ENCODE measurements at places on chromosomes 5 and 9. TPM values are rescaled to one million over a fixed set of nuclear protein-coding genes. Genes with fewer than 3 reads are reported as not detected.

DNA sequence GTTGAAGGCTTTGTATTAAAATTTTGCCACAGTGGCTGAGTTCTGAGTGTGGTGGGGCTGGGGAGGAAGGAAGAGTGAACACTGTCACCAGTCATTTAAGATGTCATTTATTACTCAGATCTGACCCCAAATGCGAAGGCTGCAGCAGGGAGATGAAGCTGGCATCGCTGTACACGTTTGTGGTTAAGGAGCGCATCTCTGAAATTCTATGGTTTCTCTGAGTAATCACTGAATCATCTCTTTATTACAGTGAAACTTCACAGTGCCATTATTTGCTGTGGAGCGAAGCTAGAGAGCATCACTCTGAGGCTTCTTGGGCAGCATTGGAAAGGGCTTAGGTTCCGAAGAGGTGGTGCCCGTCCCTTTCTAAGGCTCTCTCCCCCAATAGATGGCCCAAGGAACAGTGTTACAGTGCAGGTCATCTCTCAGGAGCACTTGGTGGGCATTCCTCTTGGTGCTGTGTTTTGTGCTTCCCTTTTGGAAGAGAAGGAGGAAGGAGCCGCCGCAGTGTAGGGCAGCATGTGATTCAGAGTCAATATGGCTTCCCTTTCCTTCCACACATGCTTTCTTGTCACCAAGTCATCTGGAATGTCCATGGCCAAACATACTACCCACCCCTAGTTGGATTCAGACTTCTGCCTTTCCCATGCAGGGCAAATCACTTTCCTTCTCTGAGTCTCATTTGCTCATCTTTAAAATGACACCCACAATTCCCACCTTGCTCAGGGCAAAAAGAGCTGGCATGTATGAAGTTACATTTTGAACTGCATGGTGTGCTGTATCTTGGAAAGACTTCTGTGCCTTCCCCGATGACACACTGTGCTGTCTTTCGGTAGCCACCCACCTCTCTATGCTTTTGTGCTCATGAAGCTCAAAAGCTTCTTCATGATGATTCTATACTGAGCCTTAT, 9.3 kb upstream of the TEX48 start:
- peak; percentile 91 for DNase-seq

DNA sequence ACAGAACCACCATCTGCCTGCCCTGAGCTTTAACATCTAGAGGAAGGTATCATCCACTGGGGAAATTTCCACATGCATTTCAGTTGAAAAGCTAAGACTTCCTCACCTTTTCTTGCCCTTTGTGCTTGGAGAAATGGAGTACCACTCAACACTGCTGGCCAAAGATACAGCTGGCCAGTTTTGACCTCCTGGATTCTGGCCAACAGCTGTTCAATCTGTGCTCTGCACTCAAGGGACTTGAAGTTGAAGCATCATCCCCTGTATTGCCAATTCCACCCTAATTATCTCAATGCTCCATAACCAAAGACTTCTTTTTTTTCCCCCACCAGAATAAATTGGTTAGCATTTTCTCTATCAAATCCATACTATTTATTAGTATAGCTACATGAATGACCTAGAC, 70.4 kb upstream of the PRDM9 start:
- DNase-seq = no peak

- no peak for DNase-seq
These were observed 172.6 kb upstream of the CDH12 start for GRCh38 chr5:23025629-23026233.

Gene SPINK5
- total RNA-seq = not detected

GRCh38 chr5:132841305-132841704, 10.9 kb upstream of the SHROOM1 start:
- DNase-seq = peak; percentile 48

DNA sequence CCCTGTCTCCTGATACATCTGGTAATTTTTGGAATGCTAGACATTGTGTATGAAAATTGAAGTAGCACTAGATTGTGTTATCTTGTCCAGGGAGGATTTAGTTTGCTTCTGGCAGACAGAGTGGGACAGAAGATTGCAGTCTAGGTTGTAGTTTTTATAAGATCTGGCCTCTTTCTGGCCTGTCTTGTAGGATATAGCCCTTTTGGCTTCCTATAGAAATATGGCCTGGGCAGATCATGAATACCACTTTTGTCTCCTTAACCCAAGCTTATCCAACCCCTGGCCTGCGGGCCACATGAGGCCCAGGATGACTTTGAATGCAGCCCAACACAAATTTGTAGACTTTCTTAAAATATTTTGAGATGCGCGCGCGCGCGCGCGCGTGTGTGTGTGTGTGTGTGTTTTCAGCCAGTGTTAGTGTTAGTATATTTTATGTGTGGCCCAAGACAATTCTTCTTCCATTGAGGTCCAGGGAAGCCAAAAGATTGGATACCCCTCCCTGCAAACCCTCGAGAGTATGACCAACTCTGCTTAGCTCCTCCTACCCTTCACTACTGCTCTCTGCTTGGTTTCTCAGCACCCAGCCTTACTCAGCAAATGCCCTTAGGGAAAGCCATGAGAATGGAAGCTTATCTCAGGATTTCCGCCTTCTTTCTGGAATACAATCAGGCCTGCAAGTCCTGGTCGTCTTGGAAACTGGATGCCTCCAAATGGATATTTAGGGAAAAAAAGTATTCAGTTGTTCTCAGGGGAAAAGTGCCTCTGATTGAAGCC, 26.5 kb downstream of the ANKRD33B start:
- DNase-seq = peak; percentile 89

DNA sequence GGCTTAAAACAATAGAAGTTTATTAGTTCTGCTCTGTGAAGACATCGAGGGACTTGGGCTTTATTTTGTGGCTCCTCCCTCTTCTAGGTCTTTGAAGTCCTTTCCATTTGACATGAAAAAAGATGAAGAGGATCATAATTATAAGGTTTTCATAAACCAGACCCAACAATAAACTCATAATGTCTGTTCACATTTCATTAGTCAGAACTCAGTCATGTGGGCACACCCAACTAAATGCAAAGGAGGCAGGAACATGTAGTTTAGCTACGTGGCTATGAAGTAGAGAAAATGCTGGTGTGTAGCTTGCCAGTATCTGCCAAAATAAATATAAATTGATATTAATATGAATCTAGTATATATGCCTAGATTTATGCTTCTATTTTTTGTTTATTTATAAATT, 393.9 kb upstream of the C9orf72 start:
- no peak for DNase-seq

GRCh38 chr5:79845448-79846197, 145.4 kb downstream of the MTX3 start:
- DNase-seq = peak; percentile 66

DNA sequence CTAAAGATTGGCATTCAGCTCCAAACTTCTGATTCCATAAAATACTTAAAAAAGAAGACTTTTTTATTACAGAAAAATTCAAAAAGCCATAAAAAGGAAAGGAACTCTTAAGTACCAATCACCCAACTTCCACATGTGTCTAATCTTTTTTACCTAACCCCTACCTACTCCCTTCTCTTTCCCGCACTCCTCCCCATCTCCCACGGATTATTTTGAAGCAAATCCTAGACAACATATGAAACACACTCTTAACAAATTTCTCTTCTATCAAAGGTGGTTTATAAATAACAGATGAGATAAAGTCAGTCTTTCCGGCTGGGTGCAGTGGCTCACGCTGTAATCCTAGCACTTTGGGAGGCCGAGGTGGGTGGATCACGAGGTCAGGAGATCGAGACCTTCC, 5.9 kb upstream of the DENND4C start:
- no peak for DNase-seq

GRCh38 chr5:174307031-174307408, 261.5 kb downstream of the NSG2 start:
- no peak for DNase-seq

DNA sequence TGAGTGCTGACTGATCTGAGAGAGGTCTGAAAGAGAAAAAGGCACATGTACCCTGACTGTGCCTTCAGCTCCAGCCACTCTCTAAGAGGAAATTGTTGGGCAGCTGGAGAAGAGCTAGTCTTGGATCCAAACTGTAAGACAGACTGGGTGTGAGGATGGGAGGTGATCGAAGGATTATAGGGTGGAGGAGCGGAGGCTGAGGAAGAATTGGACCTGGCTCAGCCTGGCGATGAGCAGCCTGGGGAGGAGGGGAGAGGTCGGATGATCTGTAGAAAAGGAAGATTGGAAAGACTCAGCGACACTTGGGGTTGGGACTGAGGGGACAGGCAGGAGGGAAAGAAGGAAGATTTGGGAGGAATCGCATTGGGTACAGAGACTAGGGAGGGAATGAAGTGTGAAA, 98.6 kb upstream of the SLC25A48 start:
- no peak for DNase-seq

All from Daoy (cell line).